ENCODE measurements at places on chromosomes 16 and 17.

GRCh38 chr17:49878931-49879904 is 31.3 kb upstream of the TAC4 start:
- no peak for DNase-seq

DNA sequence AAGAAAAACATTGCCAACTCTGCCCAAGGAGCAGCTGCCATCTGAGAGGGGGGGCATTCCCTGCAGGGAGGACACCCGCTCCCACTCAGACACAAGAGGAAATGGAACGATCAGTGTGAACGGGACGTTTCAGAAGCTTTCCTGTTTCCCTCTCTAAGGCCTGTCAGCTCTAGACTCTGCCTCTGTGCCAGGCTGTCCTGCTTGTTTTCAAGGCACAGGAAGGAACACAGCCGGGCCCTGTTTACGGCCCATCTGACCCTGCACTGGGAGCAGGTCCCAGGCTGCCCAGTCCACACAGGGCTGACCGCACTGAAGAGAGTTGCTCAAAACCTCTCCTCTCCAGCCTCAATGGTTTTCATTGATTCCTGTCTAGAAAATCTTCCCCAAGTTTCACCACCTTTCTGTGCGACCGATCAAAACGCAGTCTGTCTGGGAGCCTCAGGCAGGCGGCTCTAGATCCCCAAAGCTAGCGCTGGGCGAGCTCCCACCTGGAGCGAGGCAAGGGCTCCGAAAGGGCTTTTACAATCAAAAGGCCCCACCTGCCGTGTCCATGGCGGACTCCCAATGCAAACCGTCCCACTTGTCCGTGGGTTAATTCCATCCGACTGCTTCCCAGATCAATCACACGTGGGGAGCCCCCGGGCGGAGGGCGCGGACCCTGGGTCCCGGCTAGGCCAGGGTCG is 1.5 kb downstream of the PIEZO1 start:
- no peak for DNase-seq

DNA sequence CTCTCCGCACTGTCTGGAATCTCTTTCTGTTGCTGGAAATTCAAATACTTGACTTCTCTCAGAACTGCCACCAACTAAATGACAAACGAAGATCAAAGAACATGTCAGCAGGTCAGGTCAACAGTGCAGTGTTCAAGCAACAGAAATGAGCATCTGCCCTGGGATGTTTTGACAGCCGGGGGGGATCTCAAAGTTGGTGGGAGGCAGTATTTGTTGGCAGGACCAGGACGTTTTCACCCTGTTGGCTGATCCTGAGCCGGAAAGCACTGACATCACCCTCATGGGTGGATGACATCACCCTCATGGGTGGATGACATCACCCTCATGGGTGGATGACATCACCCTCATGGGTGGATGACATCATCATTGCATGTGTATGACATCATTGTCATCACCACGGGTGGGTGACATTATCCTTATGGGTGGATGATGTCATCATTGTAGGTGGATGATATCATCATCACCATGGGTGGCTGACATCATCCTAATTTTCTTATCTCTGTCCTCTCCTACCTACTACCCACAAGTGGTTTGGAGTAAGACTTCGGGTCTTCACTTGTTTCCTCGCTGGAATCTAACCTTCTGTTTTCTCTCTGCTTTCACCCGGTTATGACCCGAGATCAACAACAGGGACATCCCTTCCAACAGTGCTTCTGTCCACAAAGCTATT is 18.9 kb downstream of the DNAH17 start:
- DNase-seq: no peak

DNA sequence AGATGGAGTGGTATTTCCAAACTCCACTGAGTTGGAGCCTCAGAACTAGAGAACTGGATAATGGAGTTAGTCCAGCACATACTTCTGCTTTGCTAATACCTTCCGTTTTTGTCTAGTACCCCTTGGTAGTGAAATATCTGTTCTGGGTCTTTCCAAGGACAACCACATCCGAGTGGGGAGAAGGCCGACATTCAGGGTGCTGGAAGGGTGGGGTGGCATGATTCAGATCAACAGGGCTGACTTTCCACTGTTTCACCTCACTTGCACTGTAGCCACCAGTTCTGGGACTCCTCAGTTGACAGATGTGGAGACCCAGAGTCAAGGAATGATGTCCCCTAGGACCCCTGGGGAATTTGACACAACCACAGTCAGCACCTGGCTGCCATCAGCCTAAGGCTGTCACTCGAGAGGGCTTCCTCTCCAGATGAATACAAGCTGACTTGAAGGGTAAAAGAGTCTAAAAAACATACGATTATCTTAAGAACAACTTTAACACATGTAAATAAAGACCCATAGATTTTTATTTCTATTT is 84.8 kb upstream of the HNF1B start:
- no peak for DNase-seq

GRCh38 chr16:88380099-88380498 is 2.7 kb upstream of the ZNF469 start:
- no peak for DNase-seq

GRCh38 chr17:36001862-36002603 is 680 bp upstream of the CCL15 start:
- no peak for DNase-seq

GRCh38 chr17:67633751-67634211 is 84.0 kb upstream of the NOL11 start:
- DNase-seq: no peak

DNA sequence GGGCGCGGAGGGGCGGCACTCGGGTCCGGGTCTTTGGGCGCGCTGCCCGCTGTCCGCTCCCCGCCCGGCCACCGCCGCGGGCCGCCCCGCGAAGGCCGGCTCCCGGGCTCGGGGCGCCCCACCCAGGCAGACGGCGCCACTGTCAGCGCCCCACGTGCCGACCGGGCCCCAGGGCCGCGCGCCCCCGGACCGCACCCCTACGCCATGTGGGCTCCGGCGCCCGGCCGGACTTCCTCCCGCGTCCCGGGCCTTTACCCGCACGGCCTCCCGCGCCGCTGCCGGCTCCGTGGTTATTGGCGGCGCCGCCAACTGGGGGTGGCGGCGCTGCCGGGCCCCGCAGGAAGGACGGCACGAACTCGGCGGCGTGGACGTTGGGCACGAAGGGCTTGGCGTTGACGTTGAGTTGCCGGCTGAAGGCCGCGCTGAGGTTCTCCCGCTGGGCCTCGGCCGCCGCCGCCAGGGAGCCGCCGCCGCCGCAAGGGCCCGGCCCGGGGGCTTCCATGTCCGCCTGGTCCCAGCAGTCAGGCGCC is 577 bp downstream of the GSPT1 start:
- peak; percentile 73 for DNase-seq

Data from GM13976 (cell line).